Neuronal stem cell (in vitro differentiated cells): ENCODE measurements at places on chromosomes 12 and 14.

- no peak for DNase-seq
Measured at GRCh38 chr12:129704232-129704830, 199.5 kb downstream of the TMEM132D start.

DNA sequence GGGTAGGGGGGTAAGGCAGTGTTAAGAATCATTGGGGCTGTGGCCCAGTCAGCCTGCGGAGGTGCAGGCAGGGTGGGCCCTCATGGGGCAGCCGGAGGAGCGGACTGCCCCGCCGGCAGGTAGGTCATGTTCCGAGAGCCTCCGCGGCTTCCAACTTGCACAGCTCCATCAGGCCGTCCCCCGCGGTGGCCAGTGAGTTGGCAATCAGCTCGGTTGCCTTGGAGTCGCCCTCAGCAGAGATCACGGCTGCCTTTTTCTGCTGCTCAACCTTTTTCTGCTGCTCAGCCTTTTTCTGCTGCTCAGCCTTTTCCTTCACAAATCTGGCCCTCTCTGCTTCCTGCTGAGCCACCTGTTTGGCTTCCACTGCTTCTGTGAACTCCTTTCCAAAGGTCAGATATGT, 41.1 kb upstream of the CSRNP2 start:
- no peak for DNase-seq

- no peak for DNase-seq
Measured at GRCh38 chr14:89418976-89419375, 1.9 kb upstream of the FOXN3 start.

GRCh38 chr12:47124451-47124850, 44.7 kb upstream of the AMIGO2 start:
- no peak for DNase-seq

- DNase-seq: no peak
Measured at GRCh38 chr14:102633906-102634595, 41.6 kb downstream of the RCOR1 start.

- peak; percentile 83 for DNase-seq
Measured at GRCh38 chr14:69129264-69129880, 23.5 kb downstream of the DCAF5 start.

DNA sequence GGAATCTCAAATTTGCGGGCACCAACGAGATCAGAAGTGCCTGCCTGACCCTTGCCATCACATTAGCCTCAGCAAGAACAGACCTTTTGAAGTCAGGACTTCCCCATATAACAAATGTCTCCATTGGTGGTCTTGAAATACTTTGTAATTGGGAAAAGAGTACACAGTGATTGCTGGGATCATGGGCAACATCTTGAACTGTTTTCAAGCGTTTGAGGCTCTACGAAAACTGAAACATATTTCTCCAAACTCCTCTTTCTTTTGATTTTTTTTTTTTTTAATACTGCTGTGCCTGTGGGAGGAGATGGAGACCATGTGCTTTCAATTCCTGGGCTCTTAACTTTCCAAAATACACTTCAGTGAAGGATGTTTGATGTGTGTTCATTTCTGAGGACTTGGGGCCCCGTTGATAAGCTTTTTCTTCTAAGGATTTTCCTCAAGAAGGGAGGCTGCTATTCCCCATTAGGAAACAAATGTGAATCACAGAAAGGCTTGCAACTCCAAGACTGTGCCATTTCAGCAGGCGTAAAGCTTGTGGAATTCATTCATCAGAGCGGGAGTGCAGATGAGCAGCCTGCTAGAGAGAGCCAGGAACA, 94.5 kb downstream of the TMEM132C start:
- DNase-seq: no peak

DNA sequence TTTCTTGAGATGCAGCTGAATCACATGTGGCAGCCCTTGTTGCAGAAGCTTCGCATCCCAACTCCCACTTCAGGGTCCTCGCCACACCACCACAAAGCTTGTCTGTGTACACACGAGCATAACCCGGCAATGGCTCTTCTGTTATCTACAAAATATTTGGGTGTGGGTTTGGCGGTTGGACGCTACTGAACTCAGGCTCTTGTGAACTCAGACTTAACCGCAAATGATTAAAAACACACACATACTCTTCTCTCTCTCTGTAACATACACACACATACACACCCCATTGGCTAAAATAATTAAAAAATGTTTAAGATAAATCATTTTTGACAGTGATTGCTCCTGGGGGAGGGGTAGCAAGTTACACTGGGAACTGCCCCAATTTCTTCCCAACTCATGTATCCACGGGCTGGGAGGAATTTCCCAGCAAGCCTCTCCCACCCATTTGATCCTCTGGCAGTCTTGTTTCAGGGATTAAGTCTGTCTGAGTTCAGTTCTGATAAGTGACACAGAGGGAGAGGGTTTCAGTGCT, 63.7 kb upstream of the MANSC4 start:
- DNase-seq: no peak

- DNase-seq: no peak
Measured at GRCh38 chr12:91287753-91288152, 105.1 kb upstream of the DCN start.

DNA sequence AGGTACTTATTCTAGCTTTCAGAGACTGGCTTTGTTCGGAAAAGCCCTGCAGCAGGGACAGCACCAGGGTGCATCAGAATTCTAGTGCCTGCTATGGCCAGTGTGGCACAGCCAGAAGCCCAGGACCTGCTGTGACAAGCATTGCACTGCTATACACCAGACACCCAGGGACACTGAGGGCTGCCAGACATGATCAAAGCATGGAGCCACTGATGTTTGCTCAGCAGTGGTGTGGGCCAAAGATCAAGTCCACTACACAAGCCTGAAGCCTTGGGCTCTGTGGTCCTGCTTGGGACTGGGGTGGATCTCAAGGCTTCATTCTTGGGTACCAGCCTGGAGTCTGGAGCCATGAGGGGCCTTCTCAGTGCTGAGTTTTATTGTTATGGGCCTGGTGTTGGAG, 36.1 kb upstream of the CDKN3 start:
- no peak for DNase-seq

DNA sequence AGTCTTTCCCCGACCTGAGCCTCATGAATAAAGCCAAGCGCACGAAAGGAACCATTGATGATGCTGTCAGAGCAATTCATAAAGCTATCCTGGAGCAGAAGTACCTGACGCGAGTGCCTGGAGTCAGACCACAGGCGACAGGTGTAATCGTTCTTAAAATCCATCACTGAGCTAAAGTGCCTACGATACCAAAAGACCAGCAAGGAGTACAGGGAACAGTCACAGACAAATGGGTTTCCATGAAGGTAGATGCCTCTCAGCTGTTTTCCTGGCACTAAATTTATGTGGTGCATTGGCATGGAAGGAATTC, 1.4 kb upstream of the PCED1B start:
- DNase-seq: no peak

DNA sequence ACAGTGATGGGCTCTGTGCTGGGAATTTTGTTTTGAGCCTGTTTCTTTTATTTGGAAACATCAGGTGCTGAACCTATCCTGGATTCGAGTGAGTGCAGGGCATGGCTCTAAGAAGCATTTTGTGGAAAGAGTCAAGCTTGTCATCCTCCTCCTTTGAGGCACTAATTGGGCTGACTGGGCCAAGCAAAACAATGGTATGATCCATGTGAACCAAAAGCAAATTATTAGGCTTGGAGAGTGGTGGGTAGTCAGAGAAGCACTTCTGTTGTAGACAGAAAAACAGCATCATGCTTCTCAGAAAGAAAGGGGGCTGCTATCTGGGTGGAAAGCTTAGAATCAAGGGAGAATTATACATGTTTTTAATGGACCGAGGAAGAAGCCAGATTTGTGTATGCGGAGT, 481.6 kb downstream of the DIO2 start:
- no peak for DNase-seq

DNA sequence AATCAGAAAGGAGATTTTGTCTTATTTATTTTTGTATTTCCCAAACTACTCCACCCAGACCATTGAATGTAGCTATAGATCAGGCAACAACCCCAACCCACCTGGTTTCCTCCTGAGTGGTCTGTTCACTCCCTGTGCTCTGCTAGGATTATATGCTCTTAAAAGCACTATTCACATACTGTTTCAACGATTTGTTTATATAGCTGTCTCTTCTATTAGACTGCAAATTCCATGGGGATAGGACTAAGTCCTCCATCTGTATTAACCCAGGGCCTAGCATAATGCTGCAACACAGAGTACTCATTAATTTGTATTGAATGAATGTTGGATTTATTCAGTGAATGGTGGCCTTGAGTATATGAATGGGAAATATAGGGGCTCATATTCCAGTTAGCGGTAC, 307.6 kb downstream of the RAD51B start:
- DNase-seq: no peak

GRCh38 chr12:125492354-125493270, 427.4 kb downstream of the AACS start:
- DNase-seq: no peak

GRCh38 chr12:64673490-64674169, 63.3 kb downstream of the RASSF3 start:
- DNase-seq: peak; percentile 24

GRCh38 chr14:62585247-62585646, 460.0 kb downstream of the KCNH5 start:
- no peak for DNase-seq

- DNase-seq: no peak
Measured at GRCh38 chr12:33614630-33615029, 175.0 kb upstream of the SYT10 start.

GRCh38 chr12:106299202-106299774, 3.2 kb upstream of the TCP11L2 start:
- no peak for DNase-seq

DNA sequence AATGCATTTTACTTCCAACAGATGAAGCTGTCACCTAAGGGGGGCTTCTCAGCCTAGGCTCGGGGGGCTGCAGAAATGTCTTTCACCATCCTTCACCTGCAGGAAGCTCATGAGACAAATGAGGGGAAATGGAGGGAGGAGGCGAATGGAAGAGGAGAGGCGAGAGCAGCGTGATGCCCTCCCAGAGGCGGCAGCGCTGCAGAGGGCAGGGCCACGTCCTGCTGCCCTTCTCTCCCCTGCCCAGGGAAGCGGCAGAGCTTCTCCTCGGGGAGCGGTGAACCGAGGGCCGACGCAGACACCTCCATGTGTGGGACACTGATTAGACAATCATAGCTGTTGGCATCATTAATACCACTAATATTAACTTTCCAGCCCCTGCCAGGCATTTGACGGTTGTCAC, 78.3 kb downstream of the SERPINA3 start:
- DNase-seq: no peak

DNA sequence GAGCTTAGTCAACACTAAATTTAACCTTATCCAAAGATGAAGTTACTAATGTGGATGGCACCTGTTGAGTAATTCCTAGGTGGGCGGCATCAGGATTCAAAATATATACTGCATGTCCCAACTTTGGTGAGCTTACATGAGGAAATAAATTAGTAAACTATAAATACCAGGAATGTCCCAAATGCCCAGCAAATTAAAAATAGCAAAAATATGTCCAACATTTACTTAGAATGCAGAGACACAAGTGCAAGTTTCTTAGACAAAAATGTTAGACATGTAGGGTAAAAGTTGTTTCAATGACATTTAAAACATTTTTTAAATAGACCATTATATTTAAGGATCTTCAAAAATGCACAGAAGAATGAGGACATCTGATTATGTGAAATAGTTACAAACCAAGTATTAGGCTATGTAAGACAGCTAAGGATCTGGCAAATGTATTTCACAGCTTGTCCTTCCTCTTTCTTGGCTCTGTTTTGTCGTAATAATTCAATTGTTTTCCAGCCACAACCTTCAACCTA, 115.9 kb downstream of the NAV3 start:
- no peak for DNase-seq

GRCh38 chr12:27076928-27077327, 5.5 kb downstream of the C12orf71 start:
- DNase-seq: no peak

GRCh38 chr12:4555804-4556203, 6.2 kb upstream of the DYRK4 start:
- no peak for DNase-seq

DNA sequence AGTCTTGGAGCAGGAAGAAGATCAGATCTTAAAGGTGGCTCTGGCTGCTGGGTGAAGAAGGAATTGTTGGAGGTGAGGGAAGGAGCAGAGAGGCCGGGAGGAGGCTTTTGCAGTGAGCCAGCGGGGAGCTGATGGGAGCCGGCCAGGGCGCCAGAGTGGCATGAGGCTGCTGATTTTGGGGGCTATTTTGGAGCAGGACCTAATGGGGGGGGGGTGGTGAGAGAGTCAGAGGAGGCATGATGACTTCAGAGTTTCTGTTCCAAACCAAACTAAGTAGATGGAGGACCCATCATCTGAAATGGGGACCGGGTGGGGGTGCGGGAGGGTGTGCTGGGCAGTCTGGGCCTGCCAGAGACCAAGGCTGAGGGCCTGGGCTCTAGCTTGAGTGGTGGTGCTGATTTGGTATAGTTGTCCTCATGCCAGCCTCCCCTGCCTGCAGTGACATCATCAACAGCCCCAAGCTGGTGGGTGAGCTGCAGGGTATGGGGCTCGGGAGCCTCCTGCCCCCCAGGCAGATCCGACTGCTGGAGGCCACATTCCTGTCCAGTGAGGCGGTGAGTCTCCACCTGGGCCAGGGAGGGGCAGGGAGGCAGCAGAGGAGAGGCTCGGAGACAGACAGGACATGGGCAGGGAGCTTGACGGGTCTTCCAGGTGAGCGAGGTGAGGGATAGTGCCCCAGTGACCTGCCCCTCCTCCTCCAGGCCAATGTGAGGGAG, 6.2 kb downstream of the TNFAIP2 start:
- DNase-seq: no peak

- no peak for DNase-seq
Measured at GRCh38 chr12:31003861-31004640, 69.6 kb upstream of the DDX11 start.

DNA sequence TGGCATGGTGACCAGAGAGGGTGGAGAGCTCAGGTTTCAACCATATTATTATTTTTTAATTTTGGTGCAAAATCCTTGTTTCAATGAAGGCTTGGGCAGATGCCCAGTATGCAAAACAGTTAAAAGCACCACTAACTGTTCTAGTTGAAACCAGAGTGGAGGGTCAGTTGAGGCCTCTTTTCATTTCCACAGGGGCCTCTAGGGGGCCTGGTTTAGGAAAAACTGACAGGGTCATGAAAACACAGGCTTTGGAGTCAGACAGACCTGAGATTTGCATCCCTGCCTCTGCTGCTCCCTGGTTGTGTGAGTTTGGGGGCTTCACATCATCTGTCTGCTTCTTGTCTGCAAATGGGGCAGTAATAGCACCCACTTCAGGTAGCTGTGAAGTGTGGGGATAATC, 3.3 kb upstream of the RPH3A start:
- no peak for DNase-seq

- no peak for DNase-seq
Measured at GRCh38 chr12:130762319-130762675, 46.2 kb upstream of the RIMBP2 start.

- DNase-seq: no peak
Measured at GRCh38 chr14:23028799-23029198, 5.9 kb downstream of the PSMB5 start.

GRCh38 chr12:4250691-4251090, 22.9 kb upstream of the CCND2 start:
- DNase-seq: no peak

GRCh38 chr12:99984271-99985128, at the start of gene ANKS1B:
ANKS1B (minus strand) TSS chr12:99984936; CDS start chr12:99984237, 699 bp downstream.
- DNase-seq: peak; percentile 63

GRCh38 chr14:28055008-28055407, 711.6 kb upstream of the FOXG1 start:
- no peak for DNase-seq
